Cardiac septum (tissue), 1 donor: ENCODE measurements at places on chromosomes 4 and X. TPM values are rescaled to one million over a fixed set of nuclear protein-coding genes. Genes with fewer than 3 reads are reported as not detected.
A peak's percentile ranks its signal among the peaks of the same experiment; 100 is the strongest.

DNA sequence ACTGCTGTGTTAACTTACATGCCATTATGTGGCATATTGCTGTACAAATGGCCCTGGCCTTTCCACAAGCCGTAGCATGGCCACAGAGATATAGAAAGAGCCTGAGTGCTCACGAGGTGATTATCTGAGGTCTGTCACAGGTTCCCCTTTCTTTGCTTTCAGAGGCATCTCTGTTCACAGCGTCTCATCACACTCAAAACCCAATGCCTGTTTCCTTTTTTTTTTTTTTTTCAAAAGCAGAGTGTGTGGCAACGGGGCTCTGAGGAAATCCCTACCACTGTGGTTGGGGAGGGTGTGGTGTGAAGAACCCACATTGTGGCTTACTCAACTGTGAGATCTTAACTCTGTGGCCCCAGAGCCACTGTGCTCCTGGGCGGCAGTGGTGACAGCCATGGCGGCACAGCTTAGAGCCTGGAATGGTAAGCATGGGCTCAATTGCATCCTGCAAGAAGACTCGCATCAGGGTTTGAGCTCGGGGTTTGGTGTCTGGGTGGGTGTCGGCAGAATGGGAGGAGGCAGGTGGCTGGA is 30.8 kb downstream of the RTL5 start:
- no peak for DNase-seq

DNA sequence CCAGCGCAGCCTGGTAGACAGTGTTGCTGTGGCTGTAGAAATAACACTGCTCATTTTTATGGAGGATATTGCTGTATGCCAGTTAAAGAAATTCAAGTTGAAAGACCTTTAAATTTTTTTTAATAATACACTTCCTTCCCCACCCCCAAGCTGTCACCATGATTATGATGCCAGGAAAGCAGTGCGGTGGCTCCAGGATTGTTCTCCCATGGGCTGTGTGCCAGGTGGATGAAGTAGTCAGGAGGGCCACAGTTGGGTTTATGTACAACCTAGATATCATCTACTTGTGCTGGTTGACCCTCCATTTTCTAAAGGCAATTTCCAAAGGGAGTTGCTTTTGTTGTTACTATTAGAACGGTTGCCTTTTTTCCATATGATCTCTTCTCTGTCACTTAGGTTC is 136.6 kb downstream of the AFF1 start:
- no peak for DNase-seq

DNA sequence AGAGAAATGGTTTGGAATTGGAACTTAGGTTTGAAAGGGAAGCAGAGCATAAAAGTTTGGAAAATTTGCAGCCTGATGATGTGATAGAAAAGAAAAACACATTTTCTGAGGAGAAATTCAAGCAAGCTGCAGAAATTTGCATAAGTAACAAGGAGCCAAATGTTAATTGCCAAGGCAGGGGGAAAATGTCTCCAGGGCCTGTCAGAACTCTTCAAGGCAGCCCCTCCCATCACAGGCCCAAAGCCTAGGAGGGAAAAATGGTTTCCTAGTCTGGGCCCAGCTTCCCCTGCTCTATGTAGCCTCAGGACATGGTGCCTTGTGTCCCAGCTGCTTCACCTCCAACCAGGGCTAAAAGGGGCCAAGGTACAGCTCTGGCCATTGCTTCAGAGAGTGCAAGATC is 21.2 kb upstream of the DUSP21 start:
- no peak for DNase-seq

DNA sequence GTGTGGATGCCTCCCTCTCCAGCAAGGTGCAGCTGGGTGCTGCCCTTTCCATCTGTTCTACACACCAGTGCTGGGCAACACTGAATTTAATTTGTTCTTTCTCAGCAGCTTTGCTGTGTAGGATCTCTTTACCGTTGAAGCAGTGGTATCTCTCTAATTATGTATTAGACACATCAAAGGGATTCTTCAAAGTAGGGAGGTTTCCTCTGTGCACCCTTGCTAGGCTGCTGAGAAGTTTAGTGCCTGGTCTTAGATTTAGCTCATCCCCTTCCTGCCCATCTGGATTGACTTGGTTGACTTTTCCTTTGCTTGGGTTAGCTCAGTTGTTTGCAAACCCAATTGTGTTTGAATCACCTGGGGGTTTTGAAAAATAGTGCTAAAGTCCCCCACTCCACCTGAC is 27.8 kb upstream of the LDB2 start:
- DNase-seq, result no peak

DNA sequence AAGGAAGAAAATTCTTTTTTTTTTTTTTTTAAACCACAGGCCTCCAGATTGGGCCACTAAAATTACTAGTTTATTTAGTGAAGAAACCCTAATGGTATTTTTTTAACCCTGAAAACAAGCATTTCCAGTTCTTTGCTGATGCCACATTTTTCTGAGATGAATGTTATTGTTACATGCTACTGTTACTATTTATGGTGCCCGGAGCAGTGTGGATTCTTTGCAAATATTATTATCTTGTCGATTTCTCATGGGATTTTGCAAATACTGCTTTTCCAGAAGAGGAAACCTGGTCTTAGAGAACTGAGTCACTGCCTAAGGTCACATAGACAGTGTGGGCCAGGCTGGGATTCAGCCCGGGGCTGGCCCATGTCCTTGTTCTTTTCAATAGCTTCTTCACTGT is 8.7 kb upstream of the ALAS2 start:
- no peak for DNase-seq

DNA sequence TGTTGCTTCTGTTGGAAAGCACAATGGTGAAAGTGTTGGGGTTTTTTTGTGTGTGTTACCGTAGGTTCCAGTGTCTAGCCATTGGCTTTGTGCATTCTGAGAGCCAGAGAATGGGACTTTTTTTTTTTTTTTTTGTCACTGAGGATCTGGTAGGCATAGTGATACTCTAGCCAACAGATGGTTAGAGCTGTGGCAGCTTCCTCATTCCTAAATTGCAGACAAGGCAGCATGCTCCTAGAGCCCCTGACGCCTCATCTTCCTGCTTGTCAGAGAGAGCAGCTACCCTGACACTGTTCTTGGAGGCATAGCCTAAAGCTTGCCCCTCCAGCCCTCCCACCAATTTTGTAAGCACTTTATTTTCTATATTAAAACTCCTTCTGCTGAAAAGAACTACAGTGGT is 27.0 kb downstream of the ARHGEF9 start:
- no peak for DNase-seq

GRCh38 chr4:6641164-6641970 is 882 bp downstream of the MRFAP1 start:
- DNase-seq, result peak; percentile 79

DNA sequence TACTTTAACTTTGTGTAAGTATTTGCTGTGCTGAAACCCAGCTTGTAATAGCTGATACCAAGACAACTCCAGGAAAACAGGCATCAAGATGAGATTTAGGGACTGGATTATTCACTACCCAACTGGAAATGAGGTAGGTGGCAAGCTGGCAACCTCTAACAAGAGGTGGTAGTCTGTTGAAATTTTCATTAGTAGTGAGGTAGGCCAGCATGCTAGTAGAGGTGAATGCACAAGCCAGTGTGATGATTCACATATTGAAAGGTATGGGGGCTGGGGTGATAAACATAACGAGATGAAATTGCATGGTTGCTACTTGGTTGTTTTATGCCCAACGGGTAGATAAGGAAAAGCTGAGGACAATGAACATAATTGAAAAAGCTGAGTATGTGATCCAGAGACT is 8.5 kb upstream of the TMPRSS11D start:
- DNase-seq, result no peak

DNA sequence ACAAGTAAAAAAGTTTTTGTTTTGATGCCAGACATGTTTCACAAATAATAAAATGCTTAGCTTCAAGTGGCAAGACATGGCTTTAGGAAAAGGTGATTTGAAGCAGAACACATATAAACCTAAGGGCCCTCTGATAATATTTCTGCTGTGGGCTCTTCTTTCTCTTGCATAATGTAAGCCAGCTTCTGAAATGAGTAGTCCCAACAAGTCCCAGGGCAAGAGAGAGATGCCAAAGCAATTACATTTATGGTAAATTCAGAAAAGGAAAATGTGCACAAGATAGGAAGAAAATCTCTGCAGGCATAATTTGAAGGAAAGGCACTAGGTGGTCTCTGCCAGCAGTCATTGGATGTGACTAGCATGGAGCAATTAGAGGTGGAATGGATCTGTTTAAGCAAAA is 170.8 kb upstream of the GALNT7 start:
- DNase-seq, result no peak

GRCh38 chrX:1430451-1430850 is 22.3 kb downstream of the ASMTL start:
- DNase-seq, result no peak

- DNase-seq, result no peak
These were observed 8.3 kb downstream of the TRO start for GRCh38 chrX:54928876-54929275.

GRCh38 chrX:7261672-7262332 is 113.8 kb upstream of the PUDP start:
- no peak for DNase-seq

- no peak for DNase-seq
These were observed 7.5 kb downstream of the POLR2B start for GRCh38 chr4:56986192-56986591.

DNA sequence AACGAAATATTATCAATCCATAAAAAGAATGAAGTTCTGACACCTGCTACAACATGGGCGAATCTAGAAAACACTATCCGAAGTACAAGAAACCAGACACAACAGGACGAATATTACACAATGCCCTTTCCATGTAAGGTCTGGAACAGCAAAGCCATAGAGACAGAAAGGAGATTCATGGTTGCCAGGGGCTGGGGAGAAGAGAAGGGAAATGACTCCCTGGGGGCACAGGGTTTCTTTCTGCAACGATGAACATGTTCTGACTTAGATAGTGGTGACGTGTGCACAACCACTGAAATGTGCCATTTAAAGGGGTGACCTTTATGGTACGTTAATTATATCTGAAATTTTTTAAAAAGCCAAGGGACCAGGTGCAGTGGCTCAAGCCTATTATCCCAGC is 28.3 kb downstream of the GPR143 start:
- DNase-seq, result no peak

- no peak for DNase-seq
These were observed 4.5 kb downstream of the RAB9A start for GRCh38 chrX:13693341-13693961.

GRCh38 chr4:59630922-59631321 is 1569.2 kb upstream of the ADGRL3 start:
- DNase-seq, result no peak

DNA sequence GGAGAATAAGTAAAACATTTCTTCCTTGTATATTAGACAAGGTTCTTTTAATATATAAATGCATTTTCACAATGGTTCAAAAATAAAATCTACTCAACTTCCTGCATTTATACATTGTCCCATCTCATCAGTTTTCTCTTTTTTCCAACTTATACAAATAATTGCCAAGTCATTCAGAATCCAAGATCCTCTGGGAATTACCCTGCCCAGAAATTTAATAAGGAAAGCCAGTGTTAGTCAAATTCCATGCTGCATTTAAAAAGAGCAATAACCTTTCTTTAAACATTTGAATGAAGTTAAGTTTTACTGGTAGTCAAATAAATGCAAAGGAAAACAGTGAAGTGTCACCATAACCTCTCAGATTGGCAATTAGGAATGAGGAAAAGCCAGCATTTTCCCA is 357.9 kb downstream of the PPP3CA start:
- DNase-seq, result no peak

- DNase-seq, result no peak
These were observed 16.0 kb upstream of the LSM6 start for GRCh38 chr4:146159384-146160058.

- DNase-seq, result no peak
These were observed 670.3 kb upstream of the FAM241A start for GRCh38 chr4:111475001-111475400.

- no peak for DNase-seq
These were observed 389.1 kb downstream of the NKX6-1 start for GRCh38 chr4:84110040-84110439.

- no peak for DNase-seq
These were observed 173.2 kb downstream of the LDB2 start for GRCh38 chr4:16725252-16725651.

DNA sequence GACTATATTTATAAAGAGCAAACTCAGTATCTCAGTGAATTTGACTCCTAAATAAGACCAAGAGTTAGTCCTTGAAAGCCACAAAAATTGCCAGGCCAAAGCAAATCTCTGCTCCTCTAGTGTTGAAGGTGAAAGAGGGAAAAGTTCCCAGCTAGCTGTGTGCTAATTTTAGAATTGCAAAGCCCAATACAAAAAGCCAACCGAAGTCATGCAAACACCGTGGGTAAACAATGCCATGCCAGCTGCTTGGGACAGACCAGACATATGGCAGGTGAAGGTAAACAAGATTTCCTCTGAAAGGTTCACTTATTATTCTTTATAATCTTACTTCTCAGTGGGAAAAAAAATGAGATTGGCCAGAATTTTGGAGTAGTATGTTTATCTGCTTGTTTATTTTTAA is 80.5 kb upstream of the LNX1 start:
- DNase-seq, result no peak

Gene MAGEB2
- not detected for total RNA-seq

Gene ZFYVE28
- total RNA-seq, result 4.4 TPM
